ENCODE measurements at places on chromosomes 5 and 9.

DNA sequence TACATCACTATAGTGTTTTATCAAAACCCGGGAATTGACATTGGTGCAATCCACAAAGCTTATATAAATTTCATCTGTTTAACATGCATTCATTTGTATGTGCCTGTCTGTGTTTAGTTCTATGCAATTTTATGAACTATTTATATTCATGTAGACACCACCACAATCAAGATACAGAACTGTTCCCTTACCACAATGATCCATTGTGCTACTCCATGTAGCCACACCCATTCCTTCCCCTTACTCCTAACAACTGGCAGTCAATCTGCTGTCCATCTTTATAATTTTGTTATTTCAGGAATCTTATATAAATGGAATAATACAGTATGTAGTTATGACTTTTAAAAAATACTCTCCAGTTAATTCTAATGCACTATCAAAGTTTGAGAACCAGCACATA, 389.5 kb downstream of the HTR1A start:
- DNase-seq, result no peak

GRCh38 chr5:88419931-88420330, 151.3 kb upstream of the TMEM161B start:
- DNase-seq, result no peak

- DNase-seq, result no peak
Measured at GRCh38 chr9:109349421-109349846, 28.6 kb upstream of the EPB41L4B start.

DNA sequence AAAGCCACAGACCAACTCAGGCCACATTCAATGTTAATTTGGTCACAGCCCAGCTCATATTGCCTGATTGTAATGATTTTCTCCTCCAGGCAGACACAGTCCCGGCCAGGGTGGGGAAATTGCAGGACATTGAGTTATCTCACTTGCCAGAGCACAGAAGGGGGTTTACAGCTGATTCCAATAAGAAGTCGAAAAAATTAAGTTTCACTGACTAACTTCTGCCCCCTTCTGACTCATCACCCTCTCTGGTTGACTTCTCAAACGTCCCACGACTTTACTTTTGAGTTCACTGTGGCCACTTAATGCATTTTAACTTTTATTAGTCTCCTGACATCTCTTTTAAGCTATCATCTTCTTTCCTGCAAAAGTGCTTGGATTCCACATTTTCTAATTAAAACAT, 321.4 kb upstream of the WWC1 start:
- no peak for DNase-seq
